Stimulated activated CD4-positive, alpha-beta T cell treated with anti-CD3 and anti-CD28 coated beads, TNF-alpha, amount 100 ng/mL, for 1 hour (primary cell): ENCODE measurements at places on chromosomes 16 and 17.

DNA sequence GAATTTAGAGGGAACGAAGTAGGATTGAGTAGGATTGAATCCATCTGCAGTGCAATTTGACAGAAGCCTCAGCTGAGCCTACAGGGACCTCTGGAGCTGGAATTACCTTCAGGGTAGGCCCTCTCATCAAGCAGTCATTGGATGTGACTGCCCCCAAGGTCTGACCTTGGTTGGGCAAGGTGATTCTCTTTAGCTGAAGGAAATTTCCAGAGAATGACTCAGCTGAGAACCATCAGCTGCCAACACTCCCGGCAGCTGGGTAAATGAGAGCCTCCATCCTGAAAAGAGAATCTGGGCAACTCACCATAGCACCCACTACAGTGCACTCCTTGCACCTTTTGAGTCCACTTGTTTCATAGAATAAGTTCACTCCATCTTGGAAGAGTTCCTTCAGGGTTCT, 113.5 kb upstream of the MED13 start:
- no peak for DNase-seq

GRCh38 chr17:44093231-44093900, 22.8 kb downstream of the G6PC3 start:
- no peak for DNase-seq

DNA sequence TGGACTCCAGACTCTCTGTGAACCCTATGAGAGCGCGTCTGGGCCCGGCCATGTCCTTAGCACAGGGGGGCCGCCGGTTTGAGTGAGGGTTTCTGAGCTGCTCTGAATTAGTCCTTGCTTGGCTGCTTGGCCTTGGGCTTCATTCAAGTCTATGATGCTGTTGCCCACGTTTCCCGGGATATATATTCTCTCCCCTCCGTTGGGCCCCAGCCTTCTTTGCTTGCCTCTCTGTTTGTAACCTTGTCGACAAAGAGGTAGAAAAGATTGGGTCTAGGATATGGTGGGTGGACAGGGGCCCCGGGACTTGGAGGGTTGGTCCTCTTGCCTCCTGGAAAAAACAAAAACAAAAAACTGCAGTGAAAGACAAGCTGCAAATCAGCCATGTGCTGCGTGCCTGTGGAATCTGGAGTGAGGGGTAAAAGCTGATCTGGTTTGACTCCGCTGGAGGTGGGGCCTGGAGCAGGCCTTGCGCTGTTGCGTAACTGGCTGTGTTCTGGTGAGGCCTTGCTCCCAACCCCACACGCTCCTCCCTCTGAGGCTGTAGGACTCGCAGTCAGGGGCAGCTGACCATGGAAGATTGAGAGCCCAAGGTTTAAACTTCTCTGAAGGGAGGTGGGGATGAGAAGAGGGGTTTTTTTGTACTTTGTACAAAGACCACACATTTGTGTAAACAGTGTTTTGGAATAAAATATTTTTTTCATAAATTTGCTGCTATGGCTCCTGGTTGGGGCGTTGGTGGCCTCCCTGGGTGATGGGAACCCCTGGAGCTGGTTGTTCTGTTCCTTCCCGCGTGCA, 23.1 kb downstream of the STAT5A start:
- DNase-seq: no peak

GRCh38 chr17:34499576-34499975, 79.8 kb upstream of the TMEM132E start:
- no peak for DNase-seq

GRCh38 chr16:48137822-48138221, 18.0 kb downstream of the ABCC12 start:
- DNase-seq: no peak
